AG10803 (cell line): ENCODE measurements at places on chromosomes 5 and 9.

- no peak for DNase-seq
Measured at GRCh38 chr5:59180515-59180914, 597.6 kb downstream of the RAB3C start.

DNA sequence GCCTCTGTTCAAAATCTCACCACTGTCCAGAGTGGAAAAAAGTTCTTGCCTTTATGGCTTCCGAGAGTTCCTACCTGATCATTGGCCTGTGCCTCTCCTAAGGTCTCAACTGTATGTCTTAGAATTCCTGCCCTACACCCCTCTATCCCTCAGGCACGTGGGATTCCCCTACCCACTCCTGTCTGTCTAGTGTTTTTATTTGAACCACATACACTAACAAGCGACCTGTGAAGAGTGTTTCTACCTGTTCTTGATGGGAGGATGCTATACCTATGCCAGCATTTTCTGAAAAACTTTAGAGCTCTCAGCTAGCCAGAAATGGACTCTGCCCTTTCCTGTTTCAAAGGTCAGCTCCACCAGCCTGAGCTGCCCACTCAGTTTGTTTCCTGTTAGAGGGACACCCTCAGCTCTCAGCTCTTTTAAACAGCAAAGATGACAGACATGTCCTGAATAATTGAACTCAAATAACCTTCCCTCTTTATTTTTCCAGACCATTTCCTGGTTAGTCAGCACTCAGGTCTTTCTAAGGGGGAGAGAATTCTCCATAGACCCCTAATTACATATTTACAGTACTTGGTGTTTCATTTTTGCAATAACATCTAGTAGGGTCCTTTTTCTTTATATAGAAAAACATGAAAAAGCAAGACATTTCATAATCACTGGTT lies 214.8 kb downstream of the AOPEP start:
- DNase-seq = peak; percentile 26

GRCh38 chr5:158154226-158155005 lies 295.5 kb upstream of the CLINT1 start:
- peak; percentile 91 for DNase-seq

GRCh38 chr5:100846772-100847171 lies 56.3 kb downstream of the ST8SIA4 start:
- DNase-seq = no peak

DNA sequence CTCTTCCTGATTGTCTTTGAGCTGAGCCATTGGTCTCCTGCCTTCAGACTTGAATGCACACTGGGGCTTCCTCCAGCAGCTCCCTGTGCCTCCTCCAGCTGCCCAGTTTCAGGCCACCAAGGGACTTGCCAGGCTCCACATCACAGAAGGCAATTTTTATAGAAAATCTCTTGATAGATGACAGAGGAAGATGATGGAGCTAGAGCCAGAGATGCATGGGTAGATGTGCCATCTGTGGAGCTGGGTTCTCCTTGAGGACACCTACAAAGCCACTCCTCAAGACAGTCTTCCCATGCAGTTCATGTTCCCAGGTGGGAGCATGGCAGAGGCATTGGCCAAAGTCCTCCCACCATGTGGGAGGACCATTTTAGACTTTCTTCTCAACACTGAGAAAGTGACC lies 239.6 kb upstream of the IRX1 start:
- no peak for DNase-seq

- no peak for DNase-seq
Measured at GRCh38 chr9:2928411-2928810, 84.5 kb upstream of the PUM3 start.

DNA sequence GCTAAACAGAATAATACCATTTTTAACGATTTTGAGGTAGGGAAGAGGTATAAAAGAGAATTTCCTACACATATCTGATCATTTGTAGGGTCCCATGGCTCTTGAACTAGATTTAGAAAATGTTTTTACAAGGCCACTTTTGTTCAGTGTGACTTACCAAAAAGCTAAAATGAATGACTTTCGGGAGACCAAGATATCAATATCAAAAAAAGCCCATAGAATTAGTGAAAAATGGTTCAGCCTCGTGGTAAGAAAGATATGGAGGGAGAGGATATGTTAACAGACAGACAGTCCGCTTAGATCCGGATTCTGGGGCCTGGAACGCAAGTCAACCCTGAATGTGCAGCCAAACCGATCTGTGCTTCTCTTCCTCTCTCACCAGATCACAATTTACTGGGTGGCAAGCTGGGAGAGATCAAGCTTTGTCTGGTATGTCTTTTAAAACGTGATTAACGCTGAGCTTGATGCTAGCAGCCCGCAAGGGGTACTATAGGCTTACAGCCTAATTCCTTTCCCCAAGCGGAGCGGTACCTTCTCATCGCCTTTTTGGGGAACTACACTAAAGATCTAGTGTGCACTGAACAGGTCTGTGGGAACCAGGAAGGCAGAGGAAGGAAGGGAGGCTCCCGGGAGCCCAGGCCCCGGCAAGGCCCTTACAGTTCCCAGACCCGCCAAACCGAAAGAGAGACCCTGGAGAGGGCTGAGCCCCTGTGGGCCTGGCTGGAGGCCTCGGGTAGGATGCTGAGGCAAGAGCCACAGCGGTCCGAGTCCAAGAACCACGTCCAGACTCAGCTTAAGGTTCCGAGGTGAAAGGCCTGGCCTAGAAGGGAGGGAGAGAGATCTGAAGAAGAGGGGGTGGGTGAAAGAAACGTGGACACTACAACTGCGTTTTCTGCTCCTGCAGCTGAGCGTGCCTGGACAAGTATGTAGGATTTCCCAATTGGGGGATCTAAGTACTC lies 2.9 kb downstream of the NR2F1-AS1 start:
- no peak for DNase-seq
